ENCODE measurements at places on chromosomes 2 and 18.

DNA sequence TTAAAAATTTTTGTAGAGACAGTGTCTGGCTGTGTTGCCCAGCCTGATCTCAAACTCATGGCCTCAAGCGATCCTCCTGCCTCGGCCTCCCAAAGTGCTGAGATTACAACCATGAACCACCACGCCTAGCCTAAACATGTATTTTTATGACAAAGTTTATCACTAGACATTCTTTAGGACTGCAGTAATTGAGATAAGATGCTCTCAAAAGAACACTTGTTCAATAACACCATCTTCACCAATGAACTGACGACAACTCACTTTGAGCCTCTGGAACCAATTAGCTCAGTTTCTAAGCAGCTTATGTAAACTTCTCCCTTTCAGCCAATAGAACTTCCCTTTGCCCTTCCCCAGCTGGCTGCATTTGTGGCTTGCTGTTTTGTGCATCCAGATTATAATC lies 15.3 kb upstream of the PPP4R1 start:
- DNase-seq, result no peak

DNA sequence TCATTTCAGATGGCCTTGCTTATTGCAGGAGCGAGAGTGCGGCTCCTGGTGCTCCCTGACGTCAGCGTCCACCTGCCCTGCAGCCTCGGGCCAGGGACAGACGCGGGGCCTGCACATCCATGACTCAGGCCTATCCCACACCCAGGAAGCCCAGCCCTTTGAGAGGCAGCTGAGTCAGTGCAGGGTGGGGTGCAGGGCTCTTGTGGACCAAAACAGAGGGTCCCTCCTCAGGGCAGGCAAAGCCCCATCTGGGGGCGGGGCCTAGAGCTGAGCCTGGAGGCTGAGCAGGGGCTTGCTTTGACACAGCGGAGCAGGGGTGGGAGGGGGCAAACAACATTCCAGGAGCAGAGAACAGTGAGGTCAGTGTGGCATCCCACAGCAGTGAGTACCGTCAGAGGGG lies 7.7 kb upstream of the ARHGEF4 start:
- no peak for DNase-seq

- no peak for DNase-seq
Measured at GRCh38 chr2:121944072-121944831, 188.8 kb downstream of the TSN start.

DNA sequence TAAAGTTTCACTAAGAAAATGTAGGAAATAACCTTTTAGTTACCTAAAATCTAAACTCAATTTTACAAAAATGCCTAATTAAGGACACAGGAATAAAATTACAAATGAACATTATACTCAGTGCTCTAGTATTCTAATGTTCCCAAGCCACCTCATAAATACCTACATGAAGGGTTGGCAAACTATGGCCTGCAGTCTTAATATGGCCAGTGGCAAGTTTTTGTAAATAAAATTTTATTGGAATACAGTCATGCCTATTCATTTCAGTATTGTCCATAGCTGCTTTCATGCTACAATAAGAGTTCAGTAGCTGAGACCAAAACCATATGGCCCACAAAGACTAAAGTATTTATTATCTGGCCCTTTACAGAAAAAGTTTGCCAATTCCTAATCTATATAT lies 53.8 kb downstream of the SS18 start:
- DNase-seq, result no peak

- no peak for DNase-seq
Measured at GRCh38 chr2:215504547-215504946, 68.7 kb upstream of the FN1 start.

DNA sequence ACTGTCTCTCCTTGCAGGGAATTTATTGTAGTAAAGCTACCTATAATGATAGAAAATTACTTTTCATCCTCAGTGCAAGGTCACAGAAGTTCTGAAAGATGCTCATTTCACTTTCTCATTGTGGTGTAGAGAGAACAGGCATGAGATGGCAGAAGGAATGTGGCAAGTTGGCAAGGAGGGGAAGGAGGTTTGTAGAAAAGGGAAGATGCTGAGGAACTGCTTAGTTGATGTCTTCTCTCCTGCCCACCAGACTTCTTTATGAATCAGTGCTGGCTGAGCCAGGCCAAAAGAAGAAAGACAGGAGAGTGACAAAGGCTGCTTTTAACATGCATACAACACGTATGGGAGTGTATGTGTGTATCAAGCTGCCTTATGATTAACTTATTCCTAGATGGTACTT lies 164.4 kb downstream of the PRPF40A start:
- DNase-seq, result no peak

DNA sequence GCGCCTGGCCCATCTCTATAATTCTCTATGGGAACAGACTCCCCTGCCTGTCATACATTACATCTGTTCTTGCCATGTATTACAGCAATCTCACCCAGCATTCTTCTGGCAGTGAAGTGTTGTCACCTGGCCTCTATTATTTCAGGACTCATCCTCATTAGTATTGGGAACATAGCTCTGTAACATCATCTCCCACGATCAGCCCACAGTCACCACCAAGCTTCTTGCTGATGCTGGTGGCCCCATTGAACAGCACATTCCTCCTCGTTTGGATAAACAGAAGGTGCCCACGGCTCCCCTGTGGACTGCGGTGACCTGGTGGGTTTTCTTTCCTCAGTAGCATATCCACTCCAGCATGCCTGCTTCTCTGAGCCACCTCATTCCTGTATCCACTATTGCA lies 21.5 kb downstream of the CHCHD5 start:
- DNase-seq, result no peak

GRCh38 chr2:71174207-71174606 lies 43.8 kb downstream of the MPHOSPH10 start:
- no peak for DNase-seq

DNA sequence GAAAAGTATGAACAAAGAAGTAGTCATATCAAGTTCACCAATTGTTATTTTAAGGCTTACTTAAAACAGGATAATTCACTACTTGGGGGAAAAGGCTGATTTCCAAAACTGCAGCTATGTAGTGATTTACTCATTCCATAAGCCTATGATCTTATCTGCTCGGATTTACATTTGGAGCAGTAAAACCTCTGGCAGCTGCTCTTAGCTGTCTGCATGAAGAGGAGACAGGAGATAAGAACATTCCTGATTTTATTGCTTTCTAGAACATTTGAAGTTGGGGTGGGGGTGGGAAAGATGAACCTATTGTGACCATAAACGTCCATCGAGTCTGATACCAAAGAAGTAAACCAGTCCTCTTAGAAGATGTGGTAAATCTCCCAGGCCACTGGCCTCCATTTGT lies 120.9 kb downstream of the MMADHC start:
- no peak for DNase-seq

GRCh38 chr18:68608851-68609490 lies 105.9 kb downstream of the TMX3 start:
- no peak for DNase-seq

GRCh38 chr2:72103690-72104089 lies 44.0 kb downstream of the CYP26B1 start:
- no peak for DNase-seq

- no peak for DNase-seq
Measured at GRCh38 chr18:61350578-61350977, 17.3 kb downstream of the CDH20 start.

DNA sequence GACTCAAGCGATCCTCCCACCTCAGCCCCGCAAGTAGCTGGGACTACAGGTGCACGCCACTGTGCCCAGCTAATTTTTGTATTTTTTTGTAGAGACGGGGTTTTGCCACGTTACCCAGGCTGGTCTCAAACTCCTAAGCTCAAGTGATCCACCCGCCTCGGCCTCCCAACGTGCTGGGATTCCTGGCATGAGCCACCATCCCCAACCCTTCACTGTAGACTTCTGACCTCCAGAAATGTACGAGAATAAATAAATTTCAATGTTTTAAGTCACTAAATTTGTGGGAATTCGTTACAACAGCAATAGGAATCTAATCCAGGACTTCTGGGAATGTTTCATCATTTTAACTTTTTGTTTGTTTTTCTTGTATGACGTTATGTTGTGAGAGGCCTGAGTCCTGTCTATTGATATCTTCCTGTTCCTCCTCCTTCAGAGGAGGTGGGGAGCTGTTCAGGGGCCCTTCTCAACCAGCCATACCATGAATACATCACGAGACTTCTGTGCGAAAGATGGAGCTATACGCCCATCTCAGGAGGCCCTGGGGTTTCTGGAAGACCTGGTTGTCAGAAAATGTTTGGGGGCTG lies 40.0 kb downstream of the TEX44 start:
- DNase-seq, result no peak

- DNase-seq, result no peak
Measured at GRCh38 chr18:44893966-44894365, 213.3 kb downstream of the SETBP1 start.

- no peak for DNase-seq
Measured at GRCh38 chr18:1015777-1016176, 111.1 kb downstream of the ADCYAP1 start.

- DNase-seq, result no peak
Measured at GRCh38 chr2:73841912-73842738, 13.4 kb downstream of the STAMBP start.

DNA sequence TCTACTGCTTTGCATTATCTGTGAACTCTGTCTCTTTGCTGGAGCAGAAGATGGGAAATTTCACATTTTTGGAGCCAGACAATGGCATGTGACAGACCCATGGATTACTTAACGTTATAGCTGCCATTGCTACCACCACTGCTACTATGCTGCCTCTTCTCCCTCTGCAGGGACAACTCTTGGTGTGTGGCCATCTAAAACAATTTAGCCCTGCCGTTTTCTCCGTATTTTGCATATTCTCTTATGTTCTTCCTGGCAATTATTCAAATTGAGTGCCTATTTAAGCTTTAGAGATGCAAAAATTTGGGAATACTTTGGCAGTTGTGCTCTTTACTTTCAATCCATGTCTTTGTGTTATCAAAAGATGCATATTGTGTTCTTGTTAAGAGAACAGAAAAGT lies 386.8 kb downstream of the XIRP2 start:
- DNase-seq, result no peak

DNA sequence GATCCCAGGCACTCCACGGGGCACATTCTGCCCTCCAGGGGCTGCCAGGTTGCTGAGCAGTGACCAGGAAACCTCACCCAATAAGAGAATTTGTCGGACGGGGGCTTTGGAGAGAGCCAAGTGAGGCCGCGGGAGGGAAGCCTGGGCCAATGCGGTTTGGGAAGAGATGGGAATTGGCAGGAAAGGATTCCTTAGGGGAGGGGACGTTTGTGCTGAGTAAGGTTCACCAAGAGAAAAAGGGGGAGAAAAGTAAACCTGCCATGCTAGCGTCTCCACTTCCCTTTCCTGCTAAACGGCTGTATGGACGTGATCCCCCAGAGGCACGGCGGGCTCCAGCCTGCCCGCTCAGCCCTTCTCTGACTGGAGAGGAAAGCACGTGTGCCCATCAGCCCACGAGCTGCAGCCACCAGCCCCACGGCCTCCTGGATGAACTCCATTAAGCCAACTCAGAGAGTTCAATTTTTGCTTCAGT lies 194.4 kb upstream of the ID2 start:
- DNase-seq, result no peak

GRCh38 chr2:114024326-114024725 lies 134.4 kb downstream of the ACTR3 start:
- no peak for DNase-seq

DNA sequence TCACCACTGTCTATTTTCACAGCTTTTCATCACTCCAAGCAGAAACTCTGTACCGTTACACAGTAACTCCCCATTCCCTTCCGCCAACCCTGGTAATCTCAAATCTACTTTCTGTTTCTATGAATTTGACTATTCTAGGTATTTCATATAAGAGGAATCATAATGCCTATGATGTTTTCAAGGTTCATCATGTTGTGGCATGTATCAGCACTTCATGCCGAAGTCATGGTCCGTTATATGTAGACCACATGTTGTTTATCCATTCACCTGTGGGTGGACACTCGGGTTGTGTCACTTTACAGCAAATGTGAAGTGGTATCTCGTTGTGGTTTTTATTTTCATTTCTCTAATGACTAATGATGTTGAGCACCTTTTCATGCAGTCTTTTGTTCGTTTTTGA lies 21.6 kb downstream of the CPSF3 start:
- no peak for DNase-seq

- no peak for DNase-seq
Measured at GRCh38 chr2:138964418-138964817, 184.2 kb upstream of the NXPH2 start.

GRCh38 chr2:100588071-100588786 lies 25.4 kb downstream of the PDCL3 start:
- DNase-seq, result no peak

- no peak for DNase-seq
Measured at GRCh38 chr18:34697233-34697632, 12.9 kb upstream of the DTNA start.

GRCh38 chr2:11663427-11663826 lies 6.6 kb downstream of the NTSR2 start:
- DNase-seq, result no peak

DNA sequence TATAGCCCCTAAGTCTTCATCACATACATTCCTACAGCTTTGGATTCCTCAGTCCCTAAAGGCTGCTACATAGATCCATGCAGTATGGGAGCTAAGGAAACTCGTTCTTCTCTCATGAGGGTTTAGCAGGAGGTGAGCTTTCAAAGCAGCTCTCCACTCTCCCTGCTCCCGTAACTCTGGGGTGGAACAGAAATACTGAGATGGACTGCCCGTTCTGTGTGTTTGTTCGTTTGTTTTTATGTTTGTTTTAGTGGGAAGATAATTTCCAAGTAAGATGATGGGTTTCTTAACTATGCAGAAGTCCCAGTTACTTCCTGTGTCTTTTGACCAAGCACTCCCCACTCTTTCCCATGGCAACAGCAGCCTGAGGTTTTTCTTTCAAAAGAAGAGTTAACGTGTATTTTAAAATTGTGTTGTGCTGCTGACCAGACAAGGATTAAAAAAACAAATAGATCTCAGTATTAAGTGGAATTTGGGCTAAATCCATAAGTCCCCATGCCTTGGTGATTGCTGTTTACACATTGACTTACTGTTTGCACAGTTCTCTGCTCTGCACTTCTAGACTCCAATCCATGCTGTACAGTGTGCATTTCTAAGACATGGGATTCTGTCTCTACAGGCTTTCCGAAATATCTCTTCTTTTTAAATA lies 156.4 kb upstream of the SH3BP4 start:
- no peak for DNase-seq

- DNase-seq, result no peak
Measured at GRCh38 chr2:117888897-117889296, 74.4 kb downstream of the DDX18 start.

DNA sequence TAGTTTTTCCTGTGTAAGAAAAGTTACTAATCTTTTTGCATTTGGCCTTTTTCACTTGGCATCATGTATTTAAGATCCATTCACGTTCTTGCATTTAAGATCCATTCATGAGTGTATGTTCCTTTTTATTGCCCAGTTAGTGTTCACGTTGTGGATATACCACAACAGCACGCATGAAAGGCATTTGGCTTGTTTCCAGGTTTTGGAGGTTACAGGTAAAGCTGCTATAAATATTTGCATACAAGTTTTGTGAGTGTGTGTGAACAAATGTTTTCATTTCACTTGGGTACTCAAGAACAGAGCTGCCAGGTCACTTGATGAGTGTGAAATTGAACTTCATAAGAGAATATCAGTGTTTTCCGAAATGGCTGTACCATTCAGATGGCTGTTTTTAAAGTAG lies 121.2 kb downstream of the CCBE1 start:
- no peak for DNase-seq
